PC-3 (cell line): ENCODE measurements at places on chromosomes 5 and 9. TPM values are rescaled to one million over a fixed set of nuclear protein-coding genes. Genes with fewer than 3 reads are reported as not detected.

- H3K36me3 ChIP-seq = no peaks in the 10 kb centered on the region
- H3K27me3 ChIP-seq = no peaks in the 10 kb centered on the region
- DNase-seq = no peak
These were observed 74.1 kb downstream of the FBXL7 start for GRCh38 chr5:15574128-15574527.

GRCh38 chr9:87063246-87063645, 115.9 kb upstream of the GAS1 start:
- no peaks in the 10 kb centered on the region for H3K4me1 ChIP-seq
- H3K36me3 ChIP-seq = no peaks in the 10 kb centered on the region
- H3K27ac ChIP-seq = no peak overlapping the region
- no peaks in the 10 kb centered on the region for H3K27me3 ChIP-seq
- DNase-seq = no peak

GRCh38 chr5:178730940-178731265, 444 bp upstream of the ZNF354A start:
- peak; percentile 25 for DNase-seq
- H3K27me3 ChIP-seq = no peaks in the 10 kb centered on the region
- peak overlapping the region; percentile 86 for H3K4me3 ChIP-seq
- peaks cover 18% of the 10 kb centered on the region for H3K36me3 ChIP-seq

DNA sequence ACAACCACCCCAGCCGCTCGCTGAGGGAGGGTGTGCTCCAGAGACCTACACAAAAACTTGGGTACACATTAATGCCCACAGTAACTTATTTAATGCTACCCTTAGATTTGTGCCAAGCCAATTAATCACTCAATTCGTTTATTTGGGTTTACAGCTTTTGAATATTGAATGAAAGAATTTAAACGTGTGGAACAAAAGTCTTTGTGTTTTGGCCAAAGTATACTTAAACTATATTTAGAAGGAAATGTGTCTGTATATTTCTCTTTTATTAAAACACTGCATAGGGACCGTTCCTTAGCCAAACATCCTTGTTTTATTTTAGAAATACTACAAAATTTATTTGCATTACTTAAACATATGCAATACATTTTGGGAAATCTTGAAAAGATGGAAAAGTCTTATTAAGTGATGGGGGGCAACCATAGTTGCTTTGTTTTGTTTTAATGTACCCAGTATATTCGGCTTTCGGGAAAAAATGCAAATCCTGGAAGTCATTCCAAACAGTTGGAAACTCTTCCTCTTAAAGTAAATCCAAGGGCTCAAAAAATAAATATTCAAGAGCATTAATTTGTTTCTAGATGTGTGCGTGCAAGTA, 11.8 kb downstream of the ZNF608 start:
- DNase-seq = no peak
- H3K4me3 ChIP-seq = no peak overlapping the region
- no peak overlapping the region for H3K27ac ChIP-seq
- no peaks in the 10 kb centered on the region for H3K4me1 ChIP-seq

GRCh38 chr9:77866878-77867277, 164.7 kb downstream of the GNAQ start:
- H3K36me3 ChIP-seq = no peaks in the 10 kb centered on the region; the same call in 1 of the 2 replicates
- H3K4me3 ChIP-seq = no peak overlapping the region
- H3K4me1 ChIP-seq = no peaks in the 10 kb centered on the region

The SPIN1 gene
- 37.9 and 46.2 TPM in 2 replicates for total RNA-seq

The IFNA2 gene
- total RNA-seq = not detected in 2 replicates

DNA sequence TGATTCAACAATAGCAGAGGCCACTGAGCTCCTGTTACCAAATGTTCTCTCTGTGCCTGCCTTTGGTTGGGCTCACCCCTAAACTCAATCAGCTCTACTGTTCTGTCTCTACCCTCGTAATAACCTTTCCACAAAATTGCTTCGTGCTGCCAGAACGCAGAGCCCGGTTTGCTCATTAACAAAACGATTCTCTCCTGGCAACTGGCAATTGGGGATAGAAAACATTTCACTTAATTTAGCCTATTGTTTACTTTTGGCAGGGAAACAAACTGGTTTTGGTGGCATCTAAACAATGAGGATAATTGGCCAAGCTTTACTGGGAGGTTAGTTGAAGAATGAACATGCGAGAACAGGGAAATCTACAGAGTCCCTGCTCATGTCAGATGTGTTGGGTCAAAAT, 56.6 kb downstream of the SLC28A3 start:
- no peaks in the 10 kb centered on the region for H3K36me3 ChIP-seq
- H3K27me3 ChIP-seq = no peaks in the 10 kb centered on the region
- H3K4me1 ChIP-seq = no peaks in the 10 kb centered on the region
- no peak for DNase-seq
- H3K27ac ChIP-seq = no peak overlapping the region

DNA sequence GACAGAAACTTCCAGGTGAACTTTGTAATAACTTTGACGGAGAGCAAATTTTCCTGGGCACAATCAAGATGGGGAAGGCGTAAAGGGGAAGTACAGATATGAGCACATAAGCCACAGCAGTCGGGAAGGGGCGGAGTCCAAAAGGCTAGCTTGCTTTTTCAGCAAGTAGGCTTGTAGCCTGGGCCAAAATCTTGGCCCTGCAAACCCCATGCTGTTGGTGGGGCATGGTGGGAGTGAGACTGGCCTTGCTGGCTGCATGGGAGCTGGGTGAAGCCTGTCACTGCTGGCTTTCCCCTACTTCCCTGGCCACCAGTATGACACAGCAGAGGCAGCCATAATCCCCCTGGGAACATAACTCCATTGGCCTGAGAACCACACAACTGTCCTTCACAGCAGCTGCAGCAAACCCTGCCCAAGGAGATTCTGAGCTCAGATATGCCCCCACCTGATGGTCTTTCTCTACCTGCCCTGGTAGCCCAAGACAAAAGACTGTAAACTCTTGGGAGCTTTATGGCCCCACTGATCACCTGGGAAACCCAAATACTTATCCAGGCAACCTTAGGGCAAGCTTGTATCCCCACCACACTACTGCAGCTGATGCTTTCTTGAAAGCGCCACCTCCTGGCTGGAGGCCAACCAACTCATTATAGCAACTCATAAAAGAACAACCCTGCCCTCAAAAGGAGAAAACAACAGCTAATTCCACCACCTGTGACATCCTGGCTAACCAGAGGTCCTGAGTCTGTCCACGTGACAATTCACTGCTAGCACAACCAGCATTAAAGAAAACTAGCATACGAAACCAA, 24.0 kb downstream of the DCTN4 start:
- H3K27me3 ChIP-seq = no peaks in the 10 kb centered on the region
- DNase-seq = peak; percentile 14
- H3K27ac ChIP-seq = no peak overlapping the region
- H3K36me3 ChIP-seq = peaks cover 41% of the 10 kb centered on the region

The CARTPT gene
- not detected in 2 replicates for total RNA-seq

The FOXD4L4 gene
- total RNA-seq = not detected in 2 replicates

DNA sequence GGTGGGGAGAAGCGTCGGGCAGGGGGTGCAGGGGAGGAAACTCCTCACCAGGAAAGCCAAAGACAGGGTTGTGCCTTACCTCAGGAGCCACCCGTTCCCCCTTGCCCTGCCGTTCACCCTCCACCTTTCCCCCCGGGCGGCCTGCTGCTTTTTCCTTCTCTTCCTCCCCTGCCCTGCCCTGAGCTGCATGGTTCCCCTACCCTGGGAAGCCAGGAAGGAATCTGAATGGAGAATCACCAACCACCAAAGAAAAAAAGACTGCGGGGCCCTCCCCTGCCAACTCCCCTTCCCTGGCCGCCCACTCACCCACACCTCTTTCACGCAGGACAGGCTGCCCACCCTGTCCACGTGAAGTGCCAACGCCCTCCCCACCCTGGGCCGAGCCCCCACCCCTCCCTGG, 820 bp upstream of the NFX1 start:
- H3K4me1 ChIP-seq = peaks cover 17% of the 10 kb centered on the region
- H3K36me3 ChIP-seq = peaks cover 3% of the 10 kb centered on the region
- no peak for DNase-seq
- no peaks in the 10 kb centered on the region for H3K27me3 ChIP-seq
- peak overlapping the region; percentile 97 for H3K27ac ChIP-seq
- peak overlapping the region; percentile 79; the same call in 1 of the 2 replicates for H3K4me3 ChIP-seq

DNA sequence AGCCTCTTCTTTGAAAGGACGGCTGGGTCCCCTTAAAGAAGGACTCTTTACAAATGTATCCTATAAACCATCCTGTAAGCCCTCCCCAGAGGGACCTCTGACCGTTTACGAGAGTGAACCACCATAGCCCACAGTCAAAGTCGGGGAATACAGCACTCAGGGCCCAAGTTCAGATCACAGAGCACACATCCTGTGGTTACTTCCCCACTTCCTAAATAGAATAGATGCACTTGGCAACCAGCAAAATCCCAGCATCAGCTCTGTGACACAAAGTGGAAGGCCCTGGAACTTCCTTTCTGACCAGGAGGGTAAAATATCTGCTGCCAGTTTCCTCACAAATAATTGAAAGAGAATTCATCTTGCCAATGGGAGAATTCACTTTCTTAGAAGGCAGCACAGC, 6.9 kb upstream of the IGFBPL1 start:
- DNase-seq = no peak
- H3K36me3 ChIP-seq = no peaks in the 10 kb centered on the region
- no peak overlapping the region for H3K27ac ChIP-seq
- no peak overlapping the region for H3K4me3 ChIP-seq

The ANKRD18A gene
- 2.2 and 3.4 TPM in 2 replicates for total RNA-seq

DNA sequence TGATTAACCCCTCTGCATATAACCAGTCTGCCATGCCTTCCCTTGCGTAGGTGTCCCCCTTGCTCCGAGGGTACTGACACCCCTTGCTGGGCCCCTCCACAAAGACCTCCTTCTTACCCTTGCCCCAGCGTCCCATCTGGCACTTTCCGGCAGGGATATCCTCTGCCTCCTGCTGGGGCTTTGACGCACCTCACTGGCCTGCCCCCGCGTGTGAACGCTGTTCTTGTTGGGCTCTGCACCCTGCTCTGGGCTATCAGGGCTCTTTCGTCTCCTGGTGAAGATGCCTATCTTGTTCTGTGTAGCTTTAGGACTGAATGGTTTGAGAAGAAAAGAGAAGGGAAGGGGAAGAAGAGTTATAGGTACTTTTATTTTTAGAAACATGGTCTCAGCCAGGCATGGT, 53.0 kb downstream of the SUB1 start:
- no peaks in the 10 kb centered on the region for H3K36me3 ChIP-seq
- no peak overlapping the region for H3K27ac ChIP-seq
- no peak overlapping the region for H3K4me3 ChIP-seq
- peaks cover 21% of the 10 kb centered on the region for H3K4me1 ChIP-seq
- H3K27me3 ChIP-seq = no peaks in the 10 kb centered on the region
- DNase-seq = no peak

DNA sequence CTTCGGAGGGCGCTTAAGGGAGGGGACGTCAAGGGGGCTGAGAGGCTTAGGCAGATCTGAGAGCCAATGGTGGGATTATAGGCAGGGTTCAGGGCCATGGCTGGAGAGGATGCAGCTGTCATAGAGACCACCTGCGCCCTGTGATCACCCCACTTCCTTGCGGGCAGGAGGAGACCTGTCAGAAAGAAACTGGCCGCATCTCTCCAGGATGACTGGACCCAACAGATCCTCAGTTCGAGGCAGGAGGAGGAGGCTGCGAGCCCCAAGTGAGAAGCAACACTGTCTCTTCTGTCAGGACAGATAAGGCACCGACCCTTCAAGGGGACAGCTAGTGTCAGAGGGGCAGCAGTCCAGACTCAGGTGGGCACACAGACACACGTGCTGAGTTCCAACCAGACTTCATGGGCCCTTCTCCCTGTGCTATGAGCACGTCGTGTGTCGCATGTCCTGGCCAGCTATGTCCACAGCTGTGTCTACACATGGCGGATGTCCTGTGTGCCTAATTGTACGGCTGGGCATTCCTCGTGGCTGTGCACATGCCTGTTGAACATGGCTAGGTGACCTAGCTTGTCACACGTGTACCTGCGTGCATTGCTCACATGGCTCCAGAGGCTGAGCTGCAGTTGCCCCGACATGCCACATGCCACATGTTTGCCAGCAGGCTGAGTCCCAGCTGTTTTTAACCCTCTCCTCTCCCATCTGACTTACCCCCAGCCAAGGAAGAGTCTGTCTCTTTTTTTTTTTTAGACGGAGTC, 583 bp upstream of the AQP3 start:
- no peak for DNase-seq
- H3K27me3 ChIP-seq = no peaks in the 10 kb centered on the region
- peaks cover 33% of the 10 kb centered on the region for H3K4me1 ChIP-seq
- no peak overlapping the region for H3K27ac ChIP-seq
- H3K36me3 ChIP-seq = no peaks in the 10 kb centered on the region
- peak overlapping the region; percentile 72 for H3K4me3 ChIP-seq

The SLC45A2 gene
- total RNA-seq = not detected in 2 replicates

GRCh38 chr5:151517122-151517920, 69.9 kb downstream of the SLC36A1 start:
- H3K36me3 ChIP-seq = no peaks in the 10 kb centered on the region
- H3K27me3 ChIP-seq = no peaks in the 10 kb centered on the region
- H3K4me3 ChIP-seq = no peak overlapping the region
- peaks cover 5% of the 10 kb centered on the region; the same call in 1 of the 2 replicates for H3K4me1 ChIP-seq

- 0 out of 2 replicates have a peak, but pooled peaks cover 3% of the 10 kb centered on the region for H3K4me1 ChIP-seq
- DNase-seq = no peak
- no peak overlapping the region for H3K4me3 ChIP-seq
- no peaks in the 10 kb centered on the region for H3K36me3 ChIP-seq
- H3K27me3 ChIP-seq = no peaks in the 10 kb centered on the region
These were observed 608.7 kb upstream of the FAM174A start for GRCh38 chr5:99926463-99926862.

DNA sequence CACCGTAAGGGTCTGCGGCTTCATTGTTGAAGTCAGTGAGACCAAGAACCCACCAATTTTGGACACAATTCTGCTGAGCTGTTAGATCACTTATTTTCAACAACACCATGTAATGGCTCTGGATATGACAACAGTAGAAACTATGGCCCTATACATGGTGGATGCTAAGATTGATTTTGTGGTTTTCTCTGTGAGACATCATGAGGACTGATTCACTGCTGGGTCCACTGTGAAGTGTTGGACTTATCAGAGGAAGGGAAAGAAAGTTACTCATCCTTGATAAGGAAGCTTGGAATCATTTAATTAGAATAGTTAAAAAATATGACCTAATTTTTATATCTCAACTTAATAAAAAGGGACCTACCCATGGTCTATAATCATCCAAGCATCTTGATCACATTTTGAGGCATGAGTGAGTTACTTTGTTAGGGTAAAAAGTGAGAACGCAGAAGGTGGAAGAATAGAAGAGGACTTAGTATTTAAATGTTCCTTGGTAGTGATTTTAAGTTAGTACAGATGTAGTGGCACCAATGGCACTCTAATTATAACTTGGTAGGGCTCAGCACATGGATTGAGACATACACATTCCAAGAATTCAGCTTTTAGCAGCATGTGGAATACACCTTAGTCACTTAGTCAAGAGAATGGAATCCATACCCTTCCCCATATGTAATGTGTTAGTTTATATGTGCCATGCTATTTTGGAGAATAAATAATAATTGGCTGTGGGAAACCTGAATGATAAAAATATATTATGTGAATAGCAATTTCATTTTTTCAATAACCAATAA, 123.5 kb upstream of the CD180 start:
- no peaks in the 10 kb centered on the region for H3K36me3 ChIP-seq
- H3K27me3 ChIP-seq = no peaks in the 10 kb centered on the region
- H3K27ac ChIP-seq = no peak overlapping the region
- H3K4me1 ChIP-seq = no peaks in the 10 kb centered on the region
- DNase-seq = no peak
